ENCODE measurements at places on chromosomes 4 and X.
A peak's percentile ranks its signal among the peaks of the same experiment; 100 is the strongest.

DNA sequence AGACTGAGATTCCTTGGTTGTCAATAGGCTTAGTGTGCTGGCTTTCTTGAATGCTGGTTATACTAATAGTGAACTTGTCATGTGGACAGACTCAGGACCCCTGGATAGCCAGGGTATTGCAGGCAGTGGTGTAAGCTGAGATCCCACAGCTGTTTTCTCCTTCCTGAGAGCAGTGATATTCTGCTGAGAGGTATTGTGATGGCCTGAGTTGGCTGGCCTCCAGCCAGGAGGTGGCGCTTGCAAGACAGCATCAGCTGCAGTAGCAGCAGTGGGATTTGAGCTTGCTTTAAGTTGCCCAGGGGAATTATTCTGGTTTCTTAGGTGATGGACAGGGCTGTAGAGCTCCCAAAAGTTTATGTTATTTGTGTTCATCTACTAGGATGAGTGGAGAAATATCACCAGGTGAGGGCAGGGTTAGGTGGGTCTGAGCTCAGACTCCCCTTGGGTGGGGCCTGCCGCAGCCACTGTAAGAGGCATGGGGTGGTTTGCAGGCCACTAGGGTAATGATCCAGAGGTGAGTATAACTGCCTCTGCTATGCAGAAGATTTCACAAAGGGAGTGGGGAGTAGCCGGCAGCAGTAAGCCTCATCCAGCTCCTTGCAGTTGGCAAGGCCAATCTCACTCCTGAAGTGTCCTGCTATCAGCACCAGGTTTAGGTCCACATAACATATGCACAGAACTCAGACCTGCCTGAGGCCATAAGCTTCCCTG, 66.2 kb downstream of the IL15 start:
- no peak for DNase-seq

DNA sequence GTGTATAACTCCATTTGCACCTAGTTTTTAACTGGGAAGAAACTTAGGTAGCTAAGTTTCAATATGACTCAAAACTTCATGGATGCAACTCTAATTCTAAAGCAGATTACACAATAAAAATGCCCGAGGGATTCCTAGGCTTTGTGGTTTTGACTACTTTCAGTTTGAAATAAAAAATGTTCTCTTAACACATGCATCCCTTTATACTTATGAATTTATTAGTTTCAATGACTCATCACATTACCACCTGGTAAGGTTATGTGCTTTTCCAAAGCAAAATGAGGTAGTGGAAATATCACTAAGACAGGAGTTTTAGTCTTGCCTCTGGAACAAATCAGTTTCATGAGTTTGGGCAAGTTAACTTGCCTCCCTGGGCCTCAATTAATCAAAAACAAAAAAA, 125.5 kb downstream of the OPHN1 start:
- no peak for DNase-seq

DNA sequence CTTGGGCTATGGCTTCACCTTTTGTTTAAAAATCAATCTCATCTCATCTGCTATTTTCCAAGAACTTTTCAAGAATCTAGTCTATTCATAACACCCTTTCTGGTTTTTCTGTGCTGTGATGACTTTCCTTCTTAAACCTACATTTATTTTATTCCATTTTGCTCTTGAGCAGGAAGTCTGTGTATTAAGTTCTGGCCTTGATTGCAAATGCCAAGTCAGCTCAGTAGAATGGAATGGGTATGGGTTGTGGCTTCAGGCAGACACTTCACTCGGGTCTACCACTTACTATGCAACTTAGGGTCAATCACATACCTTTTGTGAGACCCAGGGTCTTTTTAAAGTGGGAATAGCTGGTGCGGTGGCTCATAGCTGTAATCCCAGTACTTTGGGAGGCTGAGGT, 522.3 kb downstream of the TRIML1 start:
- DNase-seq, result no peak

GRCh38 chrX:56765811-56766553, 36.9 kb downstream of the NBDY start:
- no peak for DNase-seq

- DNase-seq, result peak; percentile 28
Observed at GRCh38 chrX:12080265-12080664, 58.0 kb upstream of the FRMPD4 start.

GRCh38 chrX:42930951-42931350, 153.0 kb upstream of the PPP1R2C start:
- DNase-seq, result no peak

- DNase-seq, result peak; percentile 83
Observed at GRCh38 chr4:5893004-5893580, at the start of gene CRMP1. CRMP1 (minus strand) TSS chr4:5893086; CDS start chr4:5892969, 117 bp downstream.

GRCh38 chr4:14864365-14865030, 137.8 kb upstream of the CPEB2 start:
- no peak for DNase-seq

GRCh38 chr4:100347241-100347640, 157.0 kb upstream of the DDIT4L start:
- no peak for DNase-seq

DNA sequence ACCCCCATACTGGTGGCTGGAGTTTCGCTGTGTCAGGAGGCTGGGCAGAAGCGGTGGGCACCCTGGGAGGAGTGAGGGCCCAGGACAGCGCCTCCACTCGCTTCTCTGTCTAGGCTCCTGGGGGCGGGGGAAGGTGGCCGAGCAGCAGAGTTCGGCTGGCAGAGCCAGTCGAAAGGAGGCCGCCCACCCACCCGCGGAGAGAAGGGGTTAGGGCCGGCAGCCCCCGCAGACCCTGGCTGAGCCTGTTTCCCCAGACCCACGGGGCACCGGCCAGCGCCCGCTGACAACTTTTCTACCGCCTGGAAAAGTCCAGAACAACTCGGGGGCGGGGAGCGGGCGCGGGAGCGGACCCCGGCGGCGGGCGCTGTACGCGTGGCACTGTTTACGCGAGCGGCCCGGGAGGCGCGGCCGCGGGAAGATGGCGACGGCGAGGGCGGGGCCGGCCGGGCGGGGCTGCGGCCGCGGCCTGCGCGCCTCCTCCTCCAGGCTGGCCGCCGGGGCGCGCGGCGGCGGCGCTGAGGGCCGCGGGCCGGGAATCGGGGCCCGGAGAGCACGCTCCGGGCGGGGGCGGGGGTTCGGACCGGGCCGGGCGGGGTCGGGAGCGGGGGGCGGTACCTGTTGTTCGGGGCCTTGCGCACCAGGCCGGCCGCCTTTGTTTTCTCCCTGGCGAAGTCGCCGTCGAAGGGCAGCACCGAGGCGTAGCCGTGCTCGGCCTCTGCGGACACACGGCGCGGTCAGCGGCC, 628 bp downstream of the MXD4 start:
- peak; percentile 4 for DNase-seq

DNA sequence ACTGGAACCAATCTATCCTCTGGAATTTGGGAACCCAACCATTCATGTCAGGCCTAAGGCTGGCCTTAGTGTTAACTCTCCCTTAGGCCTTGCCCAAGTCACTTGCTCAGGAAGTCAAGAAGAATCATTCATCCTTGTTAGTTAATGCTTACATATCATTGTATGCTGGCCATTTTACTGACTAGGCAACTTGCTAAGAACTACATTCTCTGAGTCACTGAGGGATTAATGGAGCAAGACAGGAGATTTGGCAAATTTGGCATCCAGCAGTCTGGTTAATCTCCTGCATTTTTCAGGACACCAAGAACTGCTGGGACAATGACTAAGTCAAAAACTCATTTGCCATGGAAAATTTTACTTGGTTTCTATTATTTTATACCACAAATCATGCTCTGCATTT, 115.8 kb upstream of the DDIT4L start:
- no peak for DNase-seq

DNA sequence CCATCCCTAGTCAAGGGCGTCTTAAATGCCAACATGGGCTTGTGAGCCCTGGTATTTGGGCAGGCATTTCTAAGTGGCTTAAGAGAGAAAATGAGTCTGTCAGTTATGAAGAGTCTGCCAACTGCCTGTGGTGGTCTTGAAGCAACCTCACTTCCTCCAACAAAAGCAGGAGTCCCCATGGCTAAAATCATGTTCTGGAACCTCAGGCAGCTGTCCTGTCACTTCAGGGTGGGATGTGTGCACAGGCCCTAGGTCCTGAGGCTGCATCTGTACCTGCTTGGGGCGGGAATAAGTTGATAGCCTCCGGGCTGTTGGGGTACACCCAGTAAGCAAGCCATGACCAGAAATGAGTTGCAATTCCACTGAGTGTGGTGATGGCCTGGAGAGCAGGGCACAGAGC, 115.0 kb upstream of the SCML1 start:
- DNase-seq, result no peak

- DNase-seq, result no peak
Observed at GRCh38 chr4:122764821-122765215, 32.3 kb downstream of the BBS12 start.

DNA sequence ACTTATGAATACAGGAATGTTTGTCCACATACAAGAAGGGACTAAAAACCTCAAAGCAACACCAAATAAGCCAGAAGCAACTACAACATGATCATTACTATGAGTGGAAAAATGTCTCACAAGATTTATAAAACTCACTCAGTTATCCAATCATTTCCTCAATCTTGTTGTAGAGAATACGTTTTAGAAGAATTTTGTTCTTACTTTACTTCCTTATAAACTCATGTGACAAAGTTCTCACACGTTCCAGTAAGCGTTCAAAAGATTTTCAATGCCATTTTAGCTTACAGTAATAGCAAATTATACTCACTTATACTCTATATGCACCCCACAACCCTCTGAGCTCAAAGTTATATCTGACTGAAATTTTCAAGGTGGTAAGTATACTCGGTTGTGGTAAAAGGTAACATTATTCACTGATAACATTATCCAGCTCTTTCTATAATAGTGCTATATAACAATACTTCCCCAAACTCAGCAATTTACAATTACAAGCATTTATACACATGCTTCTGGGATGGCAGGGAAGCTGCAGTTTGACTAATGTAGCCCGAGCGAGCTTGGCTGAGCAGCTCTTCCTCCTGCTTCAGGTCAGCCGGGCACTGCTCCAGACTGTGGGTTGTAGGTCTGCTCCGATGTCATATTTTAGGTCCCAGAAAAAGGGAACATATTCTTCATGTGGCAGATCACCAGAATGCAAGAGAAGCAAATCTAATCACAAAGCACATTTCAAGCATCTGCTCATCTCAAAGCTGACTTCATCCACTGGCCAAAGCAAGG, 226.3 kb downstream of the RCHY1 start:
- DNase-seq, result no peak

DNA sequence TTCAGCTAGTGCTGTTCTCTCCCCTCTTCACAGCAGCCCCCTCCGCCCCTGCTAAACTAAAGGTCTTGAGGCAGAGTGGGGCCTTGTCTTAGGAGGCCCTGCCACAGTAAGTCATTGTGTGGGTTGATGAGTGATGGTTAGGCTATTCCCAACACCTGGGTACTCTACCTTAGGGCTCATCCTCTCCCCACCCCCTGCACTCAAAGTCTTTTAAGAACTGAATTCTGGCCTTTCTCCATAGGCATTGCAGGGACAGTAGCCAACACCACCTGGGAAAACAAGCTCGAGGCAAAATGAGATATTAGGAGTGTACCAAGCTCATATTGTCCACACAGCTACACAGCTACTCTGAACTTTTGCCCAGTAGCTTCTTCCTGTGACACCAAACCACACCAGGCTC, 42.5 kb downstream of the RAB40AL start:
- no peak for DNase-seq
